ENCODE measurements at places on chromosomes 2 and 18.

DNA sequence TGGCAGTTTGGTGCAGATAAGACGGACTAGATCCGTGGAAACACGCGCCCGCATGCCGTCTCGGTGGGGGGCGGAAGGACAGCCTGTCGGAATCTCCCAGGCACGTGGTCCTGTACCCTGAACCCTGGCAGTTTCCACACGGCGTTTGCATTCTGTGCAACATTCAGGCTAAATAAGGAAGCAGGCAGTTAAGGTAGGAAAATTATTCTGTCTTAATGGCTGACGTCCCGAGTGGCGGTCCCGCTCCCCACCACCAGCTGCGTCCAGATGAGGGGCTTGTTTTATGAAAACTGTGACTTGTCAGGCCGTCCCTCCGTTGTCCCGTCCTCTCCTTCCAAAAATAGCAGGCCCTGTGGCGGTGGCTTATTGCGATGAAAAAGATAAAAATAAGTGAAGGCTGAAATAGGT is 120.2 kb downstream of the NFATC1 start:
- DNase-seq: no peak

DNA sequence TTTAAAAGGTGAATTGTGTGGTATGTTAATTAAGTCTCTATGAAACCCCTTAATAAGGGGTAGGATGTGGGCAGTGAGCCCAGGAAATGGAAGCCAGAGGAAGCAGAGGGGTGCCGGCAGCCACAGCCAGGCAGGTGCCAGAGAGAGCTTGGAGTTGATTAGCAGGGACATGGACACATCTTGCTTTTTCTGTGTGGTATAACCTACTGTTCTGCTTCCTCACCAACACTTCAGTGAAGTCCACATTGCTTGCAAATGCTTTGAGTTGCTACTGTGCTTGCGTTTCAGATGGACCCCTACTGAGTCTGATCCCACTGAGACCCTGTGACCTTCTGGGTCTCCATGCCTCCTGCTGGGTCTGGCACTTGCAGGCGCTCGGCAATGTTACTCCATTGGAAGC is 30.3 kb upstream of the ARHGEF4 start:
- no peak for DNase-seq

GRCh38 chr2:70104231-70105111 is 17.2 kb downstream of the PCBP1 start:
- DNase-seq: no peak

DNA sequence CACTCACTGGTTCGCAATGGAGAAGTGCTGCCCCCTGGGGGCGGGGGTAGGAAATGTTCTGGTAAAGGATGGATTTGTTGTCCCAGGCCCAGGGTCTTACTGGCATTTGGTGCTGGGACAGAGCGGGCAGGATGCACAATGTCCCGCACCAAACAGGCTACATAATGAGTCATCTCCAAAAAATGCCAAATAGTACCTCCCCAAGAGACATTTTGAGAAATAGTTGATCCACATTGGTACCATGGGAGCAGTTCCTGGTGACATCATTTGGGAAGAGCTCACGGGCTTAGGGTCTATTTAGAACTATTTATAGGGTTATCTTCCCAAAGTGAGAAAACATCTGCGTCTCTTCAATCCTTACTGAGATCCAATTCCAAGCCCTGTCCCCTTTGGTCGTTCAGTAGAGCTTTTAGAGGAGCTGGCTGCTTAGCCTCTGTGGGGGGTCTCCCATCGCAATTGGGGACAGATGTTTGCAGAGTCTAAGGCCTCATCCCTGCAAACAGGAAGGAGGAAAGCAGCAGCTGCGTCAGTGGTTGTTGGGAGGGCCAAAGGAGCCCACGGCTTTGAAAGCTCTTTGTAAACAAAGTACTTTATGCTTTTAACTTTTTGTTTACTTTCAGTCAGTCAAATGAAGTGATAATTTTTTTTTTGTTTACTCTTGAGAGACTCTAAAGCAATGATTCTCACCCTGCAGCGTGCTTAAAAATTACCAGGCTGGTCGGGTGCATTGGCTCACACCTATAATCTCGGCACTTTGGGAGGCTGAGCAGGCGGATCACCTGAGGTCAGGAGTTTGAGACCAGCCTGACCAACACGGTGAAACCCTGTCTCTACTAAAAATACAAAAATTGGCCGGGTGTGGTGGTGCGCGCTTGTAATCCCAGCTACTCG is 49.3 kb downstream of the GREB1 start:
- no peak for DNase-seq

- no peak for DNase-seq
Observed at GRCh38 chr2:24343225-24343882, 17.0 kb downstream of the ITSN2 start.

- no peak for DNase-seq
Observed at GRCh38 chr18:59606193-59607077, 90.8 kb downstream of the CCBE1 start.

DNA sequence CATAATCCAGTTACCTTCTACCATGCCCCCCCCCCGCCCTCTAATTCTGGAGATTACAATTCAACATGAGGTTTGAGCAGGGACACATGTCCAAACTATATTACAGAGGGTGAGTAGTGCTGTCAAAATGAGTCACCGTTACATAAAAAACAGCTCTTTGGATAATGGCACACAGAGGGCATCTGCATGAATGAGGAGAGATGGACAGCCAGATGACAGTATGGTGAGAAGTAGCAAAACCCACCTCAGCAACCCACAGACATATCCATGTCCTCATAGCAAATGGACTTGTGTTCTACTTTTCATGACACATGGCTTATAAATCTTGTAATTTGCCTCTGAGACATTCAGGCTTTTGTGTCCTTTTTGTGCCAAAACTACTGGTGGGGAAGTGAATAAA is 132.0 kb downstream of the EML6 start:
- no peak for DNase-seq
